Right renal cortex interstitium (tissue), 3 donors: ENCODE measurements at places on chromosomes 4 and X. TPM values are rescaled to one million over a fixed set of nuclear protein-coding genes. Genes with fewer than 3 reads are reported as not detected.

DNA sequence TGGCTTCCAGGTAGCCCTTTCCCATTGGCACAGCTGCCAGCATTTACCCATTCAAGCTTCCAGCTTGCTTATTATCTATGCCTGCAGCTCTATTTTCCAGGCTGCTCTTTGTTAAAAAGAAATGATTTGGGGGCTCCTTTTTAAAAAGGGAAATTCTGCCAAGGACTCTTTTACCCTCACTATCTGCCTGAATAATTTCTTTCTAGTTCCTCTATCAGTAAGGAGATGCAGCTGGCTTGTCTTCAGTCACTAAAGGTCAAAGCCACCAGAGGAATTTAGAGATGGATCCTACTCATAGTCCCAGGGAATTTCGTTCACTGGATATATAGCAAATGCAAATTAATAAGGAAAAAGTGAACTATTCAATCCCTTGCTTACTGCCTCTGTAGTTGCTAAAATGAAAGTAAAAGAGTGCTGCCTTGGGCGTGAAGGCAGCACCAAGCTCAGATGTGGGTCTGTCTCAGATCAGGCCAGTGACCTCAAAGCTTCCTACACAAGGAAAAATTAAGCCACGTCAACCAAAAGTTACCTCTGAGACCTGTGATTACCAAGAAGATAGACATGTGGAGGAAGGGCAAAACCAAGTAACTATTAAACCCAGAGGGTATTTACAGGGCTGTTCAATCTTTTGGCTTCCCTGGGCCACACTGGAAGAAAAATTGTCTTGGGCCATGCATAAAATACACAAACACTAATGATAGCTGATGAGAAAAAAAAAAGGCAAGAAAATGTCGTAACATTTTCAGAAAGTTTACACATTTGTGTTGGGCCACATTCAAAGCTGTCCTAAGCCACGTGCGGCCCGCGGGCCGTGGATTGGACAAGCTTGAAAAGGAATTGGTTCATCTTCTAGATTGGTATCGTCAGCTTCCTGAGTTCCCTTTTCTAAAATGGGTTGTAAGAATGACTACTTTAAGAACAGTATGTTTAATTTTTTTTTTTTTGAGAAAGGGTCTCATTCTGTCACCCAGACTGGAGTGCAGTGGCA, 5.3 kb downstream of the ARSF start:
- DNase-seq, result no peak

- no peak for DNase-seq
These were observed 95.0 kb upstream of the UBQLN2 start for GRCh38 chrX:56468441-56468840.

GRCh38 chr4:160969925-160970324, 1193.9 kb downstream of the FSTL5 start:
- DNase-seq, result no peak

DNA sequence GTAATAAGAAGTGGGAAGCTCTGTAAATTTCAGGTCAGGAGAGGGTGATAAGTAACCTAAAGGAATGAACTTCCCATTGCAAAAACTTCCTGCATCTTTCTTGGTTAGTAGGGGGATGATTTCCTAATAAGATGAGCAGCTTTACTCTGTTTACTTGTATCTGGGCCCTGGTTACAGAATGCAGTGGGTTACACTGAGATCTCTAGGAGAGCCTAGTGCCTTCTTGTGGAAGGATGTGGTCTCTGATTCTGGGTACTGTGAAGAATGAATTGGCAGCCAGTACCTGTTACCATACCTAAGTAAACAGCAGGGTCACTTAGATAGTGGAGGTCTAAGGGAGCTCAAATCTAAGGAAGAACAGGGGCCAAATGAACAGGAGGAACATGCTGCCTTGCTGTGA, 320.6 kb downstream of the ARHGAP10 start:
- no peak for DNase-seq

GRCh38 chr4:55906989-55907388, 41.8 kb upstream of the CEP135 start:
- DNase-seq, result no peak

- no peak for DNase-seq
These were observed 318.8 kb upstream of the NOCT start for GRCh38 chr4:138696771-138697170.

DNA sequence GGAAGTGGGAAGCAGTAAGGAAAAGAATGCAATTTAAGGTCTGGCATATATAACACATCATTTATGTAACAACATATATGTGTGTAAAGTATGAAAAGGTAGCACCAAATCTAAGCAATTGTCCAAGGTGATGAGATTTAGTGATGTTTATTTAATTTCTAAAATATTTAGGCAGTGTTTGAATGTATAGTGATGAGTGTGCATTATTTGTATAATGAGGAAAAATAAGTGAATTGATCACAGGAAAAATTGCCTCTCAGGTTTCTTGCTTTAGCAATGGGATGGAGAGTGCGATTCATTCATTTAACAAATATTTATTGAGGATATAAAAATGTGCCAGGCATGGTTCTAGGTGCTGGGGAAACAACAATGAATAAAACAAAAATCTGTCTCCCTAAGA, 2.2 kb upstream of the MAGED1 start:
- no peak for DNase-seq

DNA sequence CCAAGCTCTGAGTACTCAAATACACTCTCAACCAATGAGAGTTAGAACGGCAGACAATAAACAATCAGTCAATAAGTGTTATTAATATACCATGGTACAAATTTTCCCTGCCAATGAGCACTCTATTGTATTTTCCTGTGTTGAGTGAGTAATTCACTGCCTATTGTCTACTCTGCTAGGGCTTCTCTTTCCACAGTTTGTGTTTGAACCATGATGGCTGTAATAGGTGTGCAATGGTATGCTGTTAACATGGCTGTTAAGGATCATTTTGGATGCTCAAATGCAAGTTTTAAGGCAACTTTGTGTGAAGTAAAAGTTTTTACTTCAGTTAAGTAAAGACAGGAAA, 41.2 kb downstream of the RPS6KA3 start:
- no peak for DNase-seq

GRCh38 chrX:1477801-1478458, 25.2 kb upstream of the ASMTL start:
- DNase-seq, result no peak

DNA sequence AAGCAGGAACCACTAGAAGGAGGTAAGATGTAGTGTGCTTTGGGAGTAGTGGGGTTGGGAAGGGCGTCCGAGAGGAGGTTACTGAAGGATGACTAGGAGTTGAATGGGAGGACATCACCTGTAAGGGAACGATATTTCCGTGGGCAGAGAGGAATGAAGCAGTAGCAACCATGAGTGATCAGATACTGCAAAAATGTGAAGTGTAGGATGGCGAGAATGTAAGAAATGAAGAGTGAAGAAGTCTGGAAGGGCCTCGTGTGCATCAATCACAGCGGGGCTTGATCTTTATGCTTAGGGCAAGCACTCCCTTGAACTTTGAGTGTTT, 594 bp downstream of the MSMO1 start:
- DNase-seq, result no peak

DNA sequence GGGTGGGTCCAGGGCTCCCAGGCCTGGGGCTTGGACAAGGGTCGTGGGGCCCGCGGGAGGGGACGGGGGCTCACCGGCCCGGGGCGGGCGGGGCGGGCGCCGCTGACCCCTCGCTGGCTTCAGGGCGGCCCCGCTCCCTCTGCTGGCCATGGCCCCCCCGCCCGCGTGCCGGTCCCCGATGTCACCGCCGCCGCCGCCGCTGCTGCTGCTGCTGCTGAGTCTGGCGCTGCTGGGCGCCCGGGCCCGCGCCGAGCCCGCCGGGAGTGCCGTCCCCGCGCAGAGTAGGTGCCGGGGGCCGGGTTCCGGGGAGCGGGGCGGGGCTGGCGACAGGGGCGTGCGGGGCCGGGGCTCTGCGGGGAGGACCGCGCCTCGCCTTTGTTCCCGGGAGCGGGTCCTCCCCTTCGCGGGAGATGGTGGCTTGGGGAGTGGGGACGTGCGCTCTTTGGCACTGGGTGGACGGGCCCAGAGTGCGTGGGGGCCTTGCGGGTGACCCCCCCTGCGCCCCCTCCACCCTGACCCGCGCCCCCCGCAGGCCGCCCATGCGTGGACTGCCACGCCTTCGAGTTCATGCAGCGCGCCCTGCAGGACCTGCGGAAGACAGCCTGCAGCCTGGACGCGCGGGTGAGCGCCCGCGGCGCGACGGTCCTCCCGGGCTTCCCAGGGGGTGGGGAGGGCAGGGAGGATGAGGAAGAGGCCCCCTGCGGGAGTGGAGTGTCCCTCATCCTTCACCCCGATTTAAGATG, 16.8 kb upstream of the NAT8L start:
- DNase-seq, result no peak

DNA sequence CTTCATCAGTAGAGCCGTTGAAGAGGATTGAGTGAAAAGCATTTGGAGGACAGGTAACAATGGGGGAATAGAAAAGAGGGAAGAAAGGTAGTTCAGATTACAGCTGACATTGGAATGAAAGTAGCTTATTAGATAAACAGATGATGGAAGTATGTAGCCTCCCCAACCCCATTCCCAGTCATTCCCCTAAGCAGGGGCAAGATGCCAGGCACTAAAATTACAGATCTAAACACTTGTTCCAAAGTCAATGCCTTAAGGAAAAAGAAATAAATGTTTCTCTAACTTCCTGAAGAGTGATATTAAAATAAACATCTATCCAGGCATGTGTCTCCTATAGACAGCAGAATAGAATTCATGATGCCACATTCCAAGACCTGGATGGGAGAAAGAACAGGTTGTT, 350.8 kb downstream of the PDGFC start:
- no peak for DNase-seq

DNA sequence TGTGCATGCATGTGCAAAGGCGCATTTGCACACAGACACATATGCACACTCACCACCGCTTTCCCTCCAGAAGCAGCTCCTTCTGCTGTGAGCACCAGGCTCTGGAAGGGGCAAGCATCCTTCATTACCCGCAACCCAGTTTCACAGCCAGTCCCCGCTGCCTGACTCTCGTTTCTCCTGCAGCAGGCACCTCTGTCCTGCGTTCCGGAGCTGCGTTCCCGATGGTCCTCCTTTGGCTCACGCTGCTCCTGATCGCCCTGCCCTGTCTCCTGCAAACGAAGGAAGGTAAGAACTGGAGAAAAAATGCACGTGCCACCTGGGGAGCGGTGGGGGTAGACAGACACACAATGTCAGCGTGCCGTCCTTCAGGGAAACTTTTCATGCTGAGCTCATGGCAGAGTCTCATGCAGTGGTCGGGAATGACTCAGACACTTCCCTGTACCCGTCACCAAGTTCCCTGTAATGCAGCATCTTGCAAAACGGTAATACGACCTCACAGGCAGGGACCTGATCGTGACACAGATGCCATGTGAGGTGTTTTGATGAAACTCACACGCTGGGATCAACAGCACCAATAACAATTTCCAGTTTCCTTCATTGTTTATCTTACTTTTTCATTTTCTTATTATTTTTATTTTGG, 5.1 kb downstream of the IL3RA start:
- DNase-seq, result no peak

- DNase-seq, result no peak
These were observed 5.8 kb downstream of the CPE start for GRCh38 chr4:165384598-165384997.

GRCh38 chr4:87680271-87680670, 30.2 kb downstream of the DMP1 start:
- DNase-seq, result no peak

- no peak for DNase-seq
These were observed 48.8 kb upstream of the CCSER1 start for GRCh38 chr4:90078440-90078839.

SORCS2 gene
- polyA plus RNA-seq, result 7.9 TPM

PDGFRA gene
- 170 TPM for polyA plus RNA-seq

TRAPPC2 gene
- 16.5 TPM for polyA plus RNA-seq

GRCh38 chr4:94342694-94343093, at the start of gene HPGDS:
TSS of gene HPGDS (minus strand) at chr4:94342836. CDS start at chr4:94334629, 8,207 bp downstream.
- DNase-seq, result no peak

DNA sequence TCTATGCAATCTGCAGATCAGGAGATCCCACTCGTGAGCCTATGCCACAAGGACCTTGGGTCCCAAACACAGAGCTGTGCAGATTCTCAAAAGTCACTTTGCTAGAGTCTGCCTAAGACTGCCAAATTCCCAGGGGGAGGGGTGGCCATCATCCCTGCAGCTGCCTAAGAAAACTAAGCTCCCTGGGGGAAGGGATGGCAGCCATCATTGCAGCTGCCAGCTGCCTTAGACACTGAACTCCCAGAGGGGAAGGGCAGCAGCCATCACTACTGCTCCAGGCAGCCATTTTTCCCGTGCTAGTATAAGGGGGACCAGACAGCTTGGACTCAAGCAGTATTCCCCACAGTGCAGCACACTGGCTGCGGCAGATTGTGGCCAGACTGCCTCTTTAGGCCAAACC, 156.9 kb downstream of the NKX6-1 start:
- DNase-seq, result no peak

- DNase-seq, result no peak
These were observed 99.6 kb downstream of the DHRSX start for GRCh38 chrX:2401201-2401589.

GRCh38 chr4:178198691-178199090, 756.5 kb upstream of the AGA start:
- no peak for DNase-seq

DNA sequence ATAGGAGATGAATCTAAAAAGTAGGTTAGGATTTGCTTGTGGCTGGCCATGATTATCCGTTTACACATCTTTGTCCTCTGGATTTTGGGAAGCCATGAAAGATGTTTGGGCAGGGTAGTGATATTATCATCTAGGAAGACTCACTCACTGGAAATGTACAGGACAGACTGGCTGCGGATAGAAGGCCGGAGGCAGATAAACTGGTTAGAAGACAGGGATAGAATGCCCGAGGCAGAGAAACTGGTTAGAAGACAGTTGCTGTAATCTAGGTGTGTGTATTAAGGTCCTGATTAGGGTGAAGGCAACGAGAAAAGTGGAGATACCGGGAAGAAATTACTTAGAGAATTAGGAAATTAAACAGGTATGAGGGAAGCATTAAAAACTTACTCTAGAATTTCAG, 68.8 kb downstream of the SPRY1 start:
- DNase-seq, result no peak

PLAC8 gene
- polyA plus RNA-seq, result 2.6 TPM
